ENCODE measurements at places on chromosomes 1 and 21.

- no peak for DNase-seq
Measured at GRCh38 chr1:41377397-41377796, 16.2 kb downstream of the FOXO6 start.

DNA sequence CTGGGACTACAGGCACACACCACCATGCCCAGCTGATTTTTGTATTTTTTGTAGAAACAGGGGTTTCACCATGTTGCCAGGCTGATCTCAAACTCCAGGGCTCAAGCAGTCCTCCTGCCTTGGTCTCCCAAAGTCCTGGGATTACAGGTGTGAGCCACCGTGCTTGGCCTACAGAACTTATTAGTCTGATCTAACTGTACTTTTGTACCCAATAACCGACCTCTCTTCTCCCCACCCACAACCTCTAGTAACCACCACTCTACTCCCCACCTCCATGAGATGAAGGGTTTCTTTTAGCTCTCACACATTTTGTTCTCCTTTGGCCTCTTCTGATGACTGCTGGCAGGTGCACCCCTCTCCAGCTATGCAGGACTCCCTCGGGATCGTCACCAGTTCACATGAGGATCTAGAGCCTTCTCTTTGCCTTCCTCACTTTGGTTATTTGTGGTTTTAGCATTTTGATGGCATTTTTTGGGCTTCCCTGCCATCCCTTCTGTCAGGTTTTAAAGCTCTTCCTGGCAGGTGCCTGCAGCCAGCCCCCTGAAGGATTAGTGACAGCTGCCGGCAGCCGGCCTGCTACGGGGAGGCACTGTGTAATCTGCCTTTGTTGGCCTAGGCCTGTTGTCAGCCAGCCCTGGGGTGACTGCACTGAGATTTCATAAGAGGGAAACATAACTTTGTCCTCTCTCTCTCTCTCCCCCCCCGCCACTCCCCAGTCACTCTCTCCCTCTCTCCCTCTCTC lies 99.8 kb upstream of the ATP1A1 start:
- DNase-seq = no peak

DNA sequence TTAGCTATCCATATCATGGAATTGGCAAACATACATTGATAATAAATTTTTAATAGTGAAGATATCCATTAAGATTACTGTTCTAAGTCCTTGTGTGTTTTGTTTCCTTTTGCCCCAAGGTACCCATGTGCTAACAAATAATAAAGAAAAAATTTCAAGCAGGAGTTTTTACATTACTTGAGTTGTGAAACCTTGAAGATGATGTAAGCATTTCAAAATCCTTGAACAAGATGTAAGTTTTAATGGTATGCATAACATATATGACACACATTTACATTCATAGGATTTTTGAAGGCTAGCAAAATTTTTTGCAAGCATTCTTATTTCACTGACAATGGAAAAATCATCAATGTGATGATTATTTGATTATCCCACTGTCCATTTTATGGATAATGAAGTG lies 10.9 kb upstream of the ELAVL4 start:
- no peak for DNase-seq

DNA sequence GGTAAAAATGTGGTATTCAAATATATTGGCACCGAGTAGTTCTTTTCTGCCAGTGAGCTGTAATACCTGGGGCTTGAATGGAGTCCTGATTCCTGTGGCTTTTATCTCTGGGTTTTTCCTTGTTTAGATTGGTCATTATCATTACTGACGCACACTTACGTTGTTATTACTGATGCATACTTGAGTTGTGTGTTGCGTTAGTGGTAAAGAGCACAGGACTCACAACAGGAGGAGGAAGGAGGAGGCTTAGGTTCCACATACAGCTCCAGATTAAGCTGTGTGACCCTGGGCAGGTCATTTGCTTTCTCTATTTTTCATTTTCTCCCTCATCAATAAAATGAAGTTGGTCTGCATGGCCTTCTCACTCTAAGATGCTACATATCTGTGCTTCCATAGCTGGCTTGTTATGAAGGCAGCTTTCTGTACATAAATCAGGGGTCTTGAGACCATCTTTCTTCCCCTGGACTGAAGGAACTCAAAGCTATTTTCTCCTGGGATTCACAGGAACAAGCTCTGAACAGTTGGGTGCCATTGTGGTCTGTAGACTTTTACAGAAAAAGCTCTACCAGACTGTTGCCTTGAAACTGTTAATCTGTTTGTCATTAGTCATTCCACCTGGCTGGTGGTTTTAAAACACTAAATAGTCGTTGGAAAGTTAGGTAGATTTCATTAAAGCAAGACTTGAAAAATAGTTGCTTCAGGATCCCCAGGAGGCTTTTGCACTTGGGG lies 5.6 kb downstream of the ARID1A start:
- no peak for DNase-seq

DNA sequence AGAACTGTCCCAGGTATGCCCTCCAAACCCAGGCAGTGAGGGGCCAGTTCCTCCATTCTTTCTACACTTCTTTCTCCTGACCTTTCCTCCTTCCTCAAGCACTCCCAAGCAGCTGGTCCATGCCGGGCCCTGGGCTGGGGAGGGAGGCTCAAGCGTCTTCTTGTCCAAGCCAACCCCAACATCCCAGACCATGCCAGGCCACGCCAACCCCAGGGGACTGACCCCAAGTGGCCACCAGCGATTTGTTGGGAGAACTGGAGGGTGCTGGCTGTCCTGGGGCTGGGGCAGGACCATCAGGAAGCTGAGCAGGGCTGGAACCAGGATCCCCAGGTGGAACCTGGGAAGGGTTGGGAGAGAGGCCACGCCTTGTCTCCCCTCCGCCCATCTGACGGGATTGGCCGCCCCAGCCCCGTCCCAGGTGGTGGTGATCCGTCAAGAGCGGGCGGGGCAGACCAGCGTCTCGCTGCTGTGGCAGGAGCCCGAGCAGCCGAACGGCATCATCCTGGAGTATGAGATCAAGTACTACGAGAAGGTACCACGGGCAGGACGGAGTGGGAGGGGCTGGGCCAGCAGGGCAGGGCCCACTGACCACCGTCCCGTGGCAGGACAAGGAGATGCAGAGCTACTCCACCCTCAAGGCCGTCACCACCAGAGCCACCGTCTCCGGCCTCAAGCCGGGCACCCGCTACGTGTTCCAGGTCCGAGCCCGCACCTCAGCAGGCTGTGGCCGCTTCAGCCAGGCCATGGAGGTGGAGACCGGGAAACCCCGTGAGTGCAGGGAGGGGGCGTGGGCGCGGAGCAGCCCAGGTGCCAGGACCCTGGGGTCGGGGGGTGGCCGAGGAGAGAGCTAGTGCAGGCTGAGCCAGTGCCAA lies 29.9 kb downstream of the EPHA8 start:
- DNase-seq = peak; percentile 56

GRCh38 chr1:41559331-41559730 lies 74.8 kb upstream of the EDN2 start:
- DNase-seq = no peak

DNA sequence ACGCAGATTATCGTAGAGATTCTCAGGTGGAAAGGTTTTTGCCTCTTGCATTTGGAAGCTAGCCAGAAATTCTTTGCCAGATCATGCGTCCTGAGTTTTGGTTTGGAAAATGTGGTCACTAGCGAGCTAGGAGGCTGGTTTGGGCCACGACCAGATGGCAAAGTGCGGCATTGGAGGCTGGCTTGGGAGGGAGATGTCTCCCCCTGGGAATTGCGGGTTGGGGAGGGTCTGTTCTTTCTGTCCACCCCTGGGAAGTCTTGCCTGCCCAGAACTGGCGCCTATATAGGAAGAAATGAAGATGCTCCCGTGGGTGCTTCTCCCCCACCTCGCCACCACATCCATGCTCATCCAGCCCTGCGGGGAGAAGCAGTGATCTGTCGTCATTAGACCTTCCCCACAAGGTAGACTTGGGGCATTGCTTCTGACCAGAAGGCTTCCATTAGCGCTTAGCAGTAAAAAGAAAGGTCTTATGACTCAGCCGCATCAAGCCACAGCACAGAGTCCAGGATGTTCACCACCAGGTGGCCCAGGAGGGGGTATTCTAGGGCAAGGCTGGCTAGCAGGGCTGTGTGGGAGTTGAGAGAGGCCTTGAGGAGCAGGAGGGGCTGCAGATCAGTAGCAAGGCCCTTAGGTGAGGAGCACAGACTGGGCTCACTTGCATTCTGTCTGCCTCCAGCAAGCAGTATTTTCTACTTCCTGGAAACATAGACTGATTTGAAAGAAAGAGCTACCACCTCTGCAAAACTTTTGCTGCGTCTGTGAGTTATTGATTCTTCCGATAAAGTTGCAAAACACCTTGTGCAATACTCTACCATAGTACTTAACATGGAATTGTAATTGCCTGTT lies 1.5 kb upstream of the PTP4A2 start:
- peak; percentile 88 for DNase-seq

DNA sequence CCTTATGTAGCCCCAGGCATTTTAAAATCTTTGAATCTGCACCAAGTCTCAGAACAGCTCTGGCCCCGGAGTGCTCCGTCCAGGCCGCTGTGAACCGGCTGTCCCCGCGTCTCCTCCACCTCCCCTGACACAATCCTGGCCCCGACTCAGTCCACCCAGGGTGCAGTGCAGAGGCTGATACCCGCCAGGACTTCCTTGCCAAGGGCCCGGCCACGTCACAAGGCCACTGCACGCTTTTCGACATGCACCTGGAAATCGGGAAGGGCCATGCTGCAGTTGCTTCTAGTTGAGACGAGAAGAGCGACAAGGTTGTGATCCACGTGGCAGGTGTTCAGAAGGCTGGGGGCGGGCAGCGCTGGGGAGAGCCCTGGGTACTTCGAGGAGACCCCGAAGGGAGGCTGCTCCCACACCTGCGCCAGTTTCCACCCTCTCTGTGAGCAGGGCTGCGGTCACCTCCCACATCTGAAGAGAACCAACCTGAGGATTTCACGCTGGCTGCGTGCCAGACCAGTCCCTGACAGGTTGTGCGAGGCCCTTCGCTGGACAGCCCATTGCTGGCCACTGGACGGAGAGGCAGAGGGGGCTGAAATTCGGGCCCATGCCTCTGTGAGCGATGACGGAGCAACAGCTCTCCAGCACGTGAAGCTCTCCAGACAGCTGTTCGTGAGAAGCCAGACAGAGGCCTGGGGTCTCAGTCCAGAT lies 6.7 kb downstream of the VWA1 start:
- no peak for DNase-seq

DNA sequence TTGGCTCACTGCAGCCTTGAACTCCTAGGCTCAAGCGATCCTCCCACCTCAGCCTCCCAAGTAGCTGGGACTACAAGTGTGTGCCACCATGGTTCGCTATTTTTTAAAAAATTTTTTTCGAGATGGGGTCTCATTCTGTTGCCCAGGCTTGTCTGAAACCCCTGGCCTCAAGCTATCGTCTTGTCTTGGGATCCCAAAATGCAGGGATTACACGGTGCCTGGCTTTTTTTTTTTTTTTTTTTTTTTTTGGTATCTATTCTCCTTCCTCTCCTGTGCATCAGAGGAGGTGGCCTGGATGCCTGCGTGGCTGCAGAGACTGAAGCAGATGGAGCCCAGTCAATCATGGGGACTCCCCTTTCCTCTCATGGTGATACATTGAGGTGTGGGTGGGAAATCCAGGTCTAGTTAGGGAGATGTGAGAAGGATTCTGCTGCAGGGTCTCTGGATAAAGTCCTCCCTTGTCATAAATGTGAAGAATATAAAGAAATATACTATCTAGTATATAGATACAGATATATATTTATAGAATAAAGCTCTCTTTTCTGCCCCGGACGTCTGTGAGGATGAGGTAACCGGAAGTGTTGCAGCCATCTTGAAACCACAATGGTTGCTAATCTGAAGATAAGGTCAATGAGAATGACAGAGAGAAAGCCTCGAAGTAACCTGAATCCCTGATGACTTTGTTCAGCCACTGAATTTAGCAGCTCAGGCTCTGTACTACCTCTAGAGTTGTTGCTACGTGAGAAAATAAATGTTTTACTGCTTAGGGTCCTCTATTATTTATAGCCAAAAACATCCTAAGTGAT lies 19.5 kb upstream of the RGSL1 start:
- DNase-seq = no peak
